Kidney epithelial cell (primary cell): ENCODE measurements at places on chromosomes 2 and 18. TPM values are rescaled to one million over a fixed set of nuclear protein-coding genes. Genes with fewer than 3 reads are reported as not detected.

NDUFS1 gene
- total RNA-seq: 102 and 107 TPM in 2 replicates

LRRC30 gene
- total RNA-seq: not detected in 2 replicates

KCNK3 gene
- total RNA-seq: 13.9 and 15.3 TPM in 2 replicates

RNF125 gene
- total RNA-seq: 1.4 and 3.2 TPM in 2 replicates

ALK gene
- total RNA-seq: not detected in 2 replicates

CNTNAP5 gene
- total RNA-seq: not detected in 2 replicates

ZNF892 gene
- 6.7 and 9.1 TPM in 2 replicates for total RNA-seq

GPR39 gene
- total RNA-seq: 5.9 and 13.8 TPM in 2 replicates

REEP1 gene
- 0.48 and 1.3 TPM in 2 replicates for total RNA-seq

FOXI3 gene
- 0.21 TPM in 1 of 2 replicates, not detected in the other for total RNA-seq

AMER3 gene
- not detected in 2 replicates for total RNA-seq

ARHGAP15 gene
- total RNA-seq: not detected in 2 replicates

SAG gene
- not detected in 2 replicates for total RNA-seq
